ENCODE measurements at places on chromosomes 11 and 22.

- DNase-seq = no peak
Observed at GRCh38 chr11:57699813-57700212, 12.2 kb downstream of the MED19 start.

DNA sequence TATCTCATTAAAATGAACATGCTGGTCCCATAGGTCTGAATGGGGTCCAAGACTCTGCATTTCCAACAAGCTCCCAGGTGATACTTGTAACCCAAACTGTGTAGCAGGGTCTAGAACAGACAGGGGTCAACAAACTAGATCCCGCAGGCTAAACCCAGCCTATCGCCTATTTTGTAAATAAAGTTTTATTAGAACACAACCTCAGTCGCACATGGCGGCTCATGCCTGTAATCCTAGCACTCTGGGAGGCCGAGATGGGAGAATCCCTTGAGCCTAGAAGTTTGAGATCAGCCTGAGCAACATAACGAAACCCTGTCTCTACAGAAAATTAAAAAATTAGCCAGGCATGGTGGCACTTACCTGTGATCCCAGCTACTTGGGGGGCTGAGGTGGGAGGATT, 42.3 kb upstream of the HMGXB4 start:
- no peak for DNase-seq

DNA sequence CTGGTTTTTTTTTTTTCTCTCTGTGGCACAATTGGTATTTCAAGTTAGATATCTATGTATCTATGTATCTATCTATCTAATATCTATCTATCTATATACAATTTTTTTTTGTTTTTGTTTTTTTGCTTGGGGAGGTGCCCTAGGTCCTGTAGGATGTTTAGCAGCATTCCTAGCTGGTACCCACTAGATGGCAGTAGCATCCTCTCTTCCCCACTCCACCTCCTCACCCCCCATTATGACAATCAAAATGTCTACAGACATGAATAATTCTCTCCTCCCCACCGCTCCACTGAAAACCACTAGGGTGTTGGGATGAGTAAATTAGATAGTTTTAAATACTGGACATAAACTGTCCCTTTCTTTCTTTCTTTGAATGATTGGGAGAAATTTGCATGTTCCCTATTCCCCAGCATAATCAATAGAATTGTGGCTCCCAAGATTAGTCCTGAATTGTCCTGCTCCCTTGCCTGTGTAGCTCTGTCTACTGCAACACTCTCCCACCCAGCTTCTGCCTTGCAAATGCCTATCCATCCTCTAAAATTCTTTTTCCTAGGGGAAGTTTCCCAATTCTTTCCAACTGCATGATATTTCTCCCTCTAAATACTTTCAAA, 1152.4 kb downstream of the LRRC4C start:
- DNase-seq = peak; percentile 51

GRCh38 chr11:29616611-29617010, 400.2 kb downstream of the KCNA4 start:
- DNase-seq = no peak

All from D341Med (cell line).